Activated CD8-positive, alpha-beta memory T cell treated with anti-CD3 and anti-CD28 coated beads, Interleukin-2, amount 50 U/mL, for 4 hours (primary cell): ENCODE measurements at places on chromosomes 16 and 17.
A peak's percentile ranks its signal among the peaks of the same experiment; 100 is the strongest.

GRCh38 chr17:4594931-4595684, 10.8 kb downstream of the SMTNL2 start:
- peak; percentile 28 for DNase-seq

DNA sequence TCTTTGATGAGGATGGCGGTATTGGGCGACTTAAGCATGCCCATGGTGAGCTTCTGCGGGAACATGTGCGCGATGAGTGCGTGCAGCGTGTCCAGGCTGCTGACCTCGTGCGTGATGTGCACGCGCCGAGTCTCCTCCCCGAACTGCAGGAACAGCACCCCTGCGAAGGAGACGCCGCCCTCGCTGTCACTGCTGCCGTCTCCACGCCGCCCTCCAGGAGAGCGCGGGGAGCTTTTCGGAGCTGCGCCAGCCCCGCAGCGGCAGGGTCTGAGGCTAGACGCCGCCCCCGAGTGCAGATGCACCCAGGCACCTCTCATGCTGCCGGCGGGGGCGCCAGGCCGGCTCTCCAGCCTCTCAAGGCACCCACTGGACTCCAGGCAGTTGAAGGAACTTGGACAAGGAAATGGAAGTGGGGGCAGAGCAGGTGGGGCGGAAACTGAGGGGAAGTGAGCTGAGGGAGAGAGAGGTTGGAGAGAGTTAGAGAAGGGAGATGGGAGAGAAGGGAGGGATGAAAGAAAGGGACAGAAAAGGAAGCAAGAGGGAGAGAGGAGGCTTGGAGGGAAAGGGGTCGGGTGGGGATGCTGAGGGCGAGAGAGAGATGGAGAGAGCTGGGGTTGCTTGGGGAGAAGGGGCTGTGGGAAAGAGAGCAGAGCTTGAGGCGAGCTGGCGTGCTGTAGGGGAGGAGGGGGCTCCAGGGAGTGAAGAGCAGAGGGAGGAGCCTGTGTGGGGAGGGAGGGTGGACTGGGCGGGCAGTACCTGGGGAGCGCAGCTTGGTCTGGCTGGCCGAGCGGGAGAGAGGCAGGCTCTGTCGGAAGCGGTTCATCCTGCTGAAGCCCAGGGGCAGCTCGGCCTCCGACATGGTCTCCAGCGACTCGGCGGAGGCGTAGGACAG, 42.1 kb downstream of the SRCIN1 start:
- no peak for DNase-seq

- DNase-seq, result no peak
These were observed 49.3 kb downstream of the B9D1 start for GRCh38 chr17:19313066-19313745.

DNA sequence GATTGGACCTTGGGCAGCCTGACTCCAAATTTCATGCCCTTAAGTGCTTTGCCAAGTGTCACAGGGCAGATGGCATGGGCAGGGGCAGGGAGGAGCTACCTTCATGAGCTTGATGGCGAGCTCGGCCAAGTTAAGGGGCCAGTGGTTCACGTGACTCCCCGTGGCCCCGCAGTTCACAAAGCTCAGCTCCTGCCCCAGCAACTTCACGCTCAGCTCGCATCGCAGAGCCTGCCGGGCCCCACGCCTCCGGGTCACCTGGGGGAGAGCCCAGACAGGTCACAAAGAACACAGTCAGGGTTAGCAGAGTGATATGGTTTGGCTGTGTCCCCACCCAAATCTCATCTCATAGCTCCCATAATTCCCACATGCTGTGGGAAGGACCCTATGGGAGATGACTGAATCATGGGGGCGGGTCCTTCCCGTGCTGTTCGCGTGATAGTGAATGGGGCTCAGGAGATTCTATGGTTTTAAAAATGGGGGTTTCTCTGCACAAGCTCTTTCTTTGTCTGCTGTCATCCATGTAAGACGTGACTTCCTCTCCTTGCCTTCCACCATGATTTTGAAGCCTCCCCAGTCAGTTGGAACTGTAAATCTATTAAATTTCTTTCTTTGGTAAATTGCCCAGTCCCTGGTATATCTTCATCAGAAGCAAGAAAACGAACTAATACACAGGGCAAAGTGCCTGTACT, 108.1 kb downstream of the LITAF start:
- no peak for DNase-seq

GRCh38 chr16:70685938-70686375, at the start of gene MTSS2:
Gene MTSS2, minus strand, starts transcription at chr16:70686053. Its CDS starts 262 bp downstream, at chr16:70685791.
- peak; percentile 50 for DNase-seq

DNA sequence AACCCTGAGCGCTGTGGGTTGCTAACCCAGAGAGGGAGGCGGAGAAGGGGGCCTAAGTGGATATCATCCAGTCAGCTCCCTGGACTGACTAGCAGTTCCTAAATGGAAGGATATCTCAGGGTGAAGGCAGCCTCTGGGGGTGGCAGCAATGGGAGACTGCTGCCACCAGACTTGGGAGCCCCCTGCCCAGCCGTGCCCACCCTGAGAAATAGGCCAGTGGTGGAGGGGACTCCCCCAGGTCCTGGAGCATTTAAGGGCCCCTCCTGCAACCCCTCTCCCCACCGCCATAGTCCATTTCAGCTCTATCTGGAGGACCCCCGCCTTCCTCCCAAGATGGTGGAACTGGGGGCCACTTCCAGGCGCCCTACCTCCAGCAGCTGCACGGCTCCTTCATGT, 8.4 kb downstream of the TSPOAP1 start:
- DNase-seq, result peak; percentile 4

GRCh38 chr17:28499364-28499664, 6.8 kb upstream of the FOXN1 start:
- no peak for DNase-seq

GRCh38 chr17:40298726-40299125, 10.3 kb upstream of the RARA start:
- no peak for DNase-seq

GRCh38 chr16:19354371-19354770, 63.3 kb upstream of the TMC5 start:
- DNase-seq, result no peak

- no peak for DNase-seq
These were observed 182.3 kb downstream of the TMEM132E start for GRCh38 chr17:34761646-34762045.

- DNase-seq, result no peak
These were observed 11.1 kb downstream of the CPD start for GRCh38 chr17:30389756-30390300.

- no peak for DNase-seq
These were observed 1178.3 kb downstream of the CDH11 start for GRCh38 chr16:63943566-63943965.

GRCh38 chr17:64202683-64203344, 60.2 kb downstream of the TEX2 start:
- DNase-seq, result no peak

DNA sequence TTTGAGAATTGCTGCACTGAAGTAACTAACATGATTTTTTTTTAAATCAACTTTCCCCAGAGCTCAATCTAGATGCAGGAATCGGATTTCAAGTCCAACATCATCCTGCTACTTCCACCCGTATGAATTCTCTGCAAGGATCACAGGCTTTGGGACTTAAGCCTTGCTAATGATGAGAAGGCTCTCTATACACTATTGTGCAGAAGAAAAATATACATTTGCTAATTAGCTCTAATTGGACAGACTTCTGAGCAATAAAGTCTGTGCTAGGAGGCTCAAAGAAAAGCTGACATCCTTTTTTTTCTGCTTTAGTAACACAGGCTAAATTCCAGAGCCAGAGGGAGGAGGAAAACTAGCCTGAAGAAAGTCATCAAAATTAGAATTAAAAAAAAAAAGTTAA, 433.6 kb downstream of the PMP22 start:
- DNase-seq, result no peak

DNA sequence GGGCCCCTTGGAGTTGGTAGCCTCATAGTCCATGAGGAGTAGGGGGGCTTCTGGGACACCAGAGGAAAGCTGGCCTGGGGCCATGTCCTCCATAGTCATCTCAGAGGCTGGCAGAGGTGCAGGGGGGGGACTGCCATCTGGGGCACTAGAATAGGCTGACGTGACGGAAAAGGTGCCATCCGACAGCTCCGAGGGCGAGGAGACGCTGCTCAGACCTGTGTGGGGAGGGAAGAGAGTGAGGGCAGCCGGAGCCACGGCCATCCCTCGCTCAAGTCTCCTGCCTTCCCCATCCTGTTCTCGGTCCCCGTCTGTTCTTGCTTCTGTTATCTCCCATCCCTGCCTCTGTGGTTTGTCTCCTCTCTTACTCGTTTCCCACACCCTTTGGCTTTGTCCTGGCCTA, 4.7 kb upstream of the SPAG7 start:
- no peak for DNase-seq

DNA sequence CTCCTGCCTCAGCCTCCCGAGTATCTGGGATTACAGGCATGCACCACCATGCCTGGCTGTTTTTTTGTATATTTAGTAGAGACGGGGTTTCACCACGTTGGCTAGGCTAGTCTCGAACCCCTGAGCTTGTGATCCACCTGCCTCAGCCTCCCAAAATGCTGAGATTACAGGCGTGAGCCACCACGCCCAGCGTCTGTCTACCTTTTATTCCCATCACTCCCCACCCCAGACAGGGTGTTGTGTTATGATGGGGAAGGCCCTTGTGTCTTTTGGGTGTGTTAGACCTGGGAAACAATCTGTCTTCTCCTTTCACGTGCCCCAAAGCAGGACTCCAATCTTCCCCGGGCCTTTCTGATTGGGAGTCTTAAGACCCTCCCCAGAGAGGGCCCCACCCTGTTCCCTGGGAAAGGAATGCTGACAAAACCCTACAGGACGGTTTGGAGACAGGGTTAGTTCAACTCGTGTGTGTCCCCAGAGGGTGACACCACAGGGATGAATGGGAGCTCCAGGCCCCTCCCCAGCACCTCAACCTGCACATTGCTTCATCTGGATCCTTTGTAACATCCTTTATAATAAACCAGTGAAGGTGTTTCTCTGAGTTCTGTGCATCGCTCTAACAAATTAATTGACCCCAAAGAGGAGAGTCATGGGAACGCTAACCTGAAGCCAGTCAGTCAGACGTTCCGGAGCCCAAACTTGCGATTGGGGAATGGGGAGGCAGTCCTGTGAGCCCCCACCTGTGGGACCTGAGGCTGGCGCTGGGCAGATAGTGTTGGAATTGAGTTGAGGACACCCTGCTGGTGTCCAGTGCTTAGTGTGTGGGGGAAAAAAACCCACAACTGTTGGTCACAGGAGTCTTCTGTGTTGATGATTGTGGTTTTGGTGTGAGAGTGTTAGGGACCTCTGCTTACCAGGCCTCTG, 3.2 kb upstream of the ELOB start:
- no peak for DNase-seq

DNA sequence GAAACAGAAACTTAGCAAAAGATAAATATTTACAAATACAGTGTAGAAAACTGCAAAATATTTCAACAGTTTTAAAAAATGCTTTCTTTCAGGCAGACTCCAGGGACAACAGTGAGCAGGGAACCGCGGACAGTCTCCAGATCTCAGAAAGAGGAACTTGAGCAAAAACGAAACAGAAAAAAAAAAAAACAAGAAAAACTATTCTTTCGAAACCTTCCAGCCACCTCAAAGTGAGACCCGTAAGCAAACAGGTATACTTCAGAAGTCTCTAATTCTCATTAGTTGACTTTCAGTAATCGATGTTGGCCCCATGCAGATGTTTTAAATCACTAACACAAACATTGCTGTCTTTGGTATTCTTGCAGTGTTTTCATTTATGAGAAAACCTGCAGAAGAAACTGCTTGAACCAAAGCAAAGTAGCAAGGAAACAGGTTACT, 15.7 kb upstream of the CCL1 start:
- no peak for DNase-seq

DNA sequence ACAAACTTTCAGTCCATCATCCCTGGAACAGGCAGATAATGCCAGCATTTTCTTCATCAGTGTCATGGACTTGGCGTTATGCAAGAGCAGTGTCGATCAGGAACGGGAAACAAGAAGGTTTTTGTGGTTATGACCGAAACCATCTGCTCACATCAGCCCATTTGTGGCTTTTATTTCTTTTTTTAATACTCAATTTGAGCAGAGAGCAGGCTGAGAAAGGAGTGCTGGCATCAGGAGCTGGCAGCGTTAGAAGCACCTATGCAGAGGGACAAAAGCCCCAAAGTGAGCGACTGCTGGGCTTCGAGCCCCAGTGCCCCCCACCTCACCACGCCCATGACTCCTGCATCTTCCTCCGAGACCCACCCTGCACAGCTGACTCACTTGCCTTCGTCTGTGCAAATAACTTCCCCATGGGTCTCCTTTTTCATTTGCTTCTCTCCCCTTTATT, 16.2 kb upstream of the CD300E start:
- no peak for DNase-seq

DNA sequence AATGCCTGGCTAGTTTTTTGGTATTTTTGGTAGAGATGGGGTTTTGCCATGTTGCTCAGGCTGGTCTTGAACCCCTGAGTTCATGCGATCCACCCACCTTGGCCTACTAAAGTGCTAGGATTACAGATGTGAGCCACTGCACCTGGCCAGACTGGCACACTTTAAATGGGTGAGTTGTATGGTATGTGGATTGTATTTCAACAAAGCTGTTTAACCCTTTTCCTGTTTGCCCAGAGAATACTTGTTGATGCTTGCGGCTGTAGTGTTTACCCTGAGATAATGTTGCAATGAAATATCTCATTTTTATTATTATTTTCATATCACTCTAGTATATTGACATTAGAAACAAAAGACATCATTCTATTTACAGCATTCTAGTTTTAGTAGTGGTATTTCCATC, 17.1 kb upstream of the TMEM94 start:
- no peak for DNase-seq

DNA sequence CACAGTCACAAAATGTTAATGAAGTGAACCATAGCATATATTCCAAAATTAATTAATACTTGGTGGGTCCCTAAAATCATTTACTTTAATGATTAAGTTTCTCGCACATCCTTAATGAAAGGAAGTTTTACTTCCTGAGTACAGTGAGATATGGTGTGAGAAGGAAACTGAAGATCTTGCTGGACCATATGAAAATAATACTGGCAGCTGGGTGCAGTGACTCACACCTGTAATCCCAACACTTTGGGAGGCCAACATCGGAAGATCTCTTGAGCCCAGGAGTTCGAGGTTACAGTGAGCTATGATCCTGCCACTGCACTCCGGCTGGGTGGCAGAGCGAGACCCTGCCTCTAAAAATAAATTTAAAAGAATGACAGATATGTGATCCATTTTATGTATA, 62.5 kb downstream of the ABCA8 start:
- no peak for DNase-seq

GRCh38 chr16:70407811-70408274, 31.1 kb downstream of the ST3GAL2 start:
- no peak for DNase-seq

GRCh38 chr16:65284626-65285025, 162.8 kb upstream of the CDH11 start:
- DNase-seq, result no peak

DNA sequence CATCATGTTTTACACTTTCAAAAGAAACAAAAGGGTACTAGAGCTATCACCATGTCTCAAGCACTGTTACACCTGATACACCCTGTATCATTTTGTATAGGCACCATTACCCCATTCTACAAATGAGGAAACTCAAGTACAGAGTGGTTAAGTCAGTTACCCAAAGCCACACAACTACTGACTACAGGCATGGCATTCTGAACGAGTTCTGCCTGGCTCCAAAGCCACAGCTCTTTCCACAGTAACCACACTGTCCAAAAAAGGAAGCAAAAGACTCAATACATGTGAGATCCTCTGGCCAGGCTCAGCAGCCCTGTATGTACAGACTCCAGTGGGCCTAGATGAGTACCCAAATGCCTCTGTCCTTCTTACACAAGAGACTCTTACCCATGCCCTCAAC, 4.7 kb downstream of the DYNC1LI2 start:
- no peak for DNase-seq
